CD4-positive, alpha-beta T cell treated with Interleukin-10 for 1 hour (primary cell): ENCODE measurements at places on chromosomes 11 and 22.
A peak's percentile ranks its signal among the peaks of the same experiment; 100 is the strongest.

DNA sequence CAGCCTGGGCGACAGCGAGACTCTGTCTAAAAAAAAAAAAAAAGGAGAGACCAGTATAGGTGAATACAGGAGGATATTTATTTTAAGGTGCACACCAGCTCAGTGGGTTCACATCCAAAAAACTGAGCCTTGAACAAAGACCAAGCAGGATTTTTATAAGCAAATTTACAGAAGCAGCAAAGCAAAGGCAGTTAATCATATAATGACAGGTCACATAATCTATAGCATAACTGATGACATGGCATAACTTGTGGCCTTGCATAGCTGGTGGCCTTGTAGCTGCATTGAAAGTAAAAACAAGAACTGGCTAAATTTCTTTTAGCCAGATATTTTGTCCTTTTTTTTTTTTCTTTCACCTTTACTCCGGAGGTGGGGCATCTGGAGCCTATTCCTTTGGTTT is 2.7 kb upstream of the PLAAT3 start:
- DNase-seq: no peak

DNA sequence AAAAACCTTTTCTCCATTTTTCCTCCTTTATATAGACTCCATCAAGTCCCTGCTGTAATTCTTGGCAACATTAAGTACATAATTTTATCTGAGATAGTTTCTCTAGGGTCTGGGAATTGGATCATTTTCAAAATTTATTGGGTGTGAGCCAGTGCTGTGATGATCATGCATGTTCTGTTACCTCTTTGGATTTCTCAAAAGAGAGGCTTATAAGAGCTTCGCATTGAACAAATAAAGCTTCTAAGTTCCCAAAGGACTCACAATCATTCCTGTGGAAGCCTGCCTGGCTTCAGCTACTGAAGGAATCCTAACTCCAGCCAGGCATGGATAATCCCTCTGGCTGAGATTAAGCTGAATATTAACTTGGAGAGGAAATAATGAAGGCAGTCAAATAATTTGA is 208.5 kb downstream of the RAB38 start:
- DNase-seq: no peak

GRCh38 chr11:87223816-87224215 is 186.1 kb downstream of the TMEM135 start:
- no peak for DNase-seq

DNA sequence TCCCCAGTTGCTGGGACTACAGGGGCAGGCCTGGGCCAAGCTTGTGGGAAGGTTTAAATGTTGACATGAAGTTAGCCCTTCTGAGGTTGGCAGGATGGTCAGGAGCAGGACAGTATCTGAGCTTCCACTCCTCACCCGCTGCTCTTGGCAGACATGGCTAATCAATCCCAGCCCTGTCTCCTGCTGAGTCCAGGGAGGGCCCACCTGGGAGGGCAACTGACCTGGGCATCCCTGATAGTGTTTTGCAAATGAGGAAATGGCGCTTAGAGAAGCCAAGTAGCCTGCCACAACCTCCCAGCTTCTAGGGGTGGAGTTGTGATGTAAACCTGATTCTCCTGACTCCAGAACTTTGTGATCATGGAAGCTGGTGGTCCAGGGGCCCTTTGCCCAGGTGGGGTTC is 16.7 kb downstream of the FLRT1 start:
- no peak for DNase-seq

GRCh38 chr22:39325392-39325932 is 6.0 kb upstream of the RPL3 start:
- DNase-seq: no peak

- no peak for DNase-seq
These were observed 1.2 kb upstream of the PDE3B start for GRCh38 chr11:14642453-14642852.

GRCh38 chr11:47328449-47329390 is 23.8 kb downstream of the MYBPC3 start:
- no peak for DNase-seq

DNA sequence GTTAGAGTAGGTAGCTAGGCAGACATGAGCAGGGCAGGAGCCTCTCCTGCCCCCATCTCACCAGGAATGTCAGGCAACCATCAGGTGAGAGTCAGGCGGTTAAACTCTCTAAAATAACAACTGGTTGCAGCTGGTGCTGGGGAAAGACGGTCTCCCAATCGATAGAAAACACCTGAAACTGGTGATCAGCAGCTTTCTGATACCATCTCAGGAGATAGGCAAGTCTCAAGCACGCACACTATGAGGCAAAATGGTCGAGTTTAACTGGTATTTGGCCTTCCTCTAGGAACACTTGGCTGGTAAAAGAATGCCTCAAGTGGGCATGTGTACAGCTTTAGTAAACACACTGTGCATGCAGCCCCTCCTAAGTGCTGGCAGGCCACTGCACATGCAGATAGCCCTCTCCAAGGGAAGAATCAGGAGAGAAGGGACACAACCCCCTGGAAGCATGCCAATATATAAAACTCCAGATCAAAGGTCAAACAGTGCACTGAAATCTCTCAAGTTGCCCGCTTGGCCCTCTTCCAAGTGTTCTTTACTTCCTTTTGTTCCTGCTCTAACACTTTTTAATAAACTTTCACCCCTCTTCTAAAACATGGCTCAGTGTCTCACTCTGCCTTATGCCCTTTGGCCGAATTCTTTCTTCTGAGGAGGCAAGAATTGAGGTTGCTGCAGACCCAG is 88.7 kb downstream of the USP35 start:
- DNase-seq: no peak

DNA sequence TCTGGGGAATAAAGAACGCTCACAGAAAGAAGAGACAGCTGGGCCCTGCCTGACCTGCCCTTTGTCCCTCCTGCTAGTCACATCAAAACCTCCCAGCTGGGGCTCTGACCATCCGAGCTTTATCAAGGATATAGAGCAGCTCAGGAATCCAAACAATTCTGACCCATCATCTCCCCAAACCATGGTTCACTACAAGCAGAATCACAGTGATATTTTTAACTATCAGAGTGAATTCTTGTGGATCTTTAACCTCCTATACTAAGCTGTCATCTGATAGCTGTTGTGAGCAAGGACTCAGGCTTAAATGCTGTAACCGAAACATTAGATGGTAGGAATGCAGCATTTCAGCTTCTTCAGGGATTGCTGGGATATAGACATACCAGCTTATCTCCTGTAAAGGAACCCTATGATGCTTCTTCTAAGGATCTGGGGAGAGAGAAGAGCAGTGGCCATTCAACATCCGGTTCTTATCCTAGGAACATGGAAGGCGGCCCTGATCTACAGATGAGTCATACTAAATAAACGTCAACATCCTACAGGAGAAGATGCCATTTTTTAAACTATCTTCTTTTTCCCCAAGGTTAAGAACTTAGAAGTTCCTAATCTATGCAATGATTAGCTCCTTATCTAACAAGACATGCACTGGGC is 84.7 kb upstream of the AKIP1 start:
- DNase-seq: no peak

DNA sequence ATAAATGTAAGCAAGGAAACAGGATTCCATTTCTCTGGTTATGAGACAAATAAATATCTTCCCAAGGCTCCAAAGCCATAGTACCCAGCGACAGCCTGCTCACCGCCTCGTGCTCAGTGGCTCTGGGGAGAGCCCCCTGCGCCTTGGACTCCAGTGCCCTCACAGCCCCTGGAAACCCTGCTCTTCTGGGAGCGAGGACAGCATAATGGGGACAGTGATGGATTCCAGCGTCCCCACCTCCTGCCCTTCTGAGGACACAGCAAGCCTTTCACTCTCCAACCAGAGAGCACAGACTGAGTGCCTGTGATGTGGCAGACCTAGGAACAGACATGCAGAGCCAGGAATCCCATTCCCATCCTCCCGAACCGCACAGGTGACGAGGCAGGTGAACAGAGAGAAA is 660.8 kb downstream of the TBC1D22A start:
- DNase-seq: no peak

DNA sequence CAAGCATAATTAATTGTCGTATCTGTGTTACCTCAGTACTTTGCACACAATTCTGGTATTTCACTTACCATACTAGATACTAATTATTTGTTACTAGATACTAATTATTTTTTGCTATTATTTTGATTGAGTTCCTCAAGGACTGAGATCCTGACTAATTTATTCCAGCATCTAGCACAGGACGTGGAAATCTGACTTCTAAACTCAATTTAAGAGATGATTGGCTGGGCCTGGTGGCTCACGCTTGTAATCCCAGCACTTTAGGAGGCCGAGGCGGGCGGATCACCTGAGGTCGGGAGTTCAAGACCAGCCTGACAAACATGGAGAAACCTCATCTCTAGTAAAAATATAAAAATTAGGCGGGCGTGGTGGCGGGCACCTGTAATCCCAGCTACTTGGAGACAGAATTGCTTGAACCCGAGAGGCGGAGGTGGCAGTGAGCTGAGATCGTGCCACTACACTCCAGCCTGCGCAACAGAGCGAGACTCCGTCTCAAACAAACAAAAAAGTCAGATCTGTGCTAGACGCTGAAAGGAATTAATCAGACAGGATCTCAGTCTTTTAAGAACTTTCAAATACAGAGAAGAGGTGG is 527 bp upstream of the MRPL48 start:
- no peak for DNase-seq

DNA sequence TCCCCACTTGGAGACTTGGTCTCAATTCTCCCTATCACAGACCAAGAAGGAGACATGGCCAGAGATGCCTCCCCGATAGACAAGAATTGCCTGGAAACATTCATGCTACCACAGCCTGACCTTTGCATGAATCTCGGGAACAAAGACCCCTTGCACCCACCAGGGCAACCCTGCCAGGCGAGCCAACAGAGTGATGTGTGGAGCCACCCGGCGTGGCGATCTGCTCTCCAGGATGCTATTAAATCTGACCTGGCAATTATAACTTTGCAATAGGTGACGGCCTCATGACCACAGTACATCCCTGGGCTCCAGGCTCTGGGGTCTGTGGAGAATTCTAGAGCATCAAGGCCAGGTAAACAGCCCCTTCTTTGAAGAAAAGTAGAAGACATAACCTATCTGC is 31.1 kb upstream of the MN1 start:
- no peak for DNase-seq

GRCh38 chr11:70721006-70721405 is 322.7 kb downstream of the CTTN start:
- no peak for DNase-seq

DNA sequence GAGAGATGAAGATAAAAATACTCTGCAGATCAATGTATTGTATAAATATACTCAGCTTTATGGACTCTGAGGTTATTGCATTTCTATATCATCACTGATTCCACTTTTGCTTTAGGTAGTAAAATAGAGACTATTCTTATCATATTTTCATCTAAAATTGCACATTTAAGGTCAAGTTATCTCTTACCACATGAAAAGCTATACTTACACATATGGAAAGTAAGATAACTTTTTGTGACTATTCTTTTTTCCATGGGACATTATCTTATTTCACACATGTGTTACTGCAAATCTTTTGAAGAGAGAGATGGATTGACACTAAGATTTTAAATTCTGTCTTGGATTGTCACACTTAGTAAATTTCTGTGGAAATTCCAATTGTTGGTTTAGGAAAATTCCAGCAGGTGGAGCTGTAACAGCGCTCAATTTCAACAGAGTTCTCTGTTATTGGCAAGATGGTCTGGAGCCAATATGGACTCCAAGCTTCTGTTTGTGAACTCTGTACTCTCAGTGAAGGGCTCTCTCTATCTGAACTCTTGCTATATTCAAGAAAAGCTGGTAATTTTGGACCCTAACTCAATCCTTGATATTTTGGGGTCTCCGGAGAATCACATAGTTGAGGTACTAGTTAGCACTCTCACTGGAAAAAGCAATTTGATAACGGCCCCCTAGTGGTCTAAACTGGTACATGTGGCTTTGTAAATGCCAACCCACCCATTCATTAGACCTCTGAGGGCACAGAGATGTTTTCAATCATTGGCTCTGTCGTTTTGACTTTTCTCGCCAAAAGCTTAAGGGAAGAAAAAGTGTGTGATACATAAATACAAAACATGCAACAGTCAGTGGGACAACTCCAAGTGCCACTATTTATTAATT is 429.7 kb downstream of the ETS1 start:
- DNase-seq: peak; percentile 82

- DNase-seq: peak; percentile 2
These were observed 34.0 kb downstream of the TTC17 start for GRCh38 chr11:43392713-43393112.

- peak; percentile 20 for DNase-seq
These were observed 68.2 kb upstream of the EED start for GRCh38 chr11:86176165-86176884.

- DNase-seq: no peak
These were observed 264.0 kb upstream of the CCDC179 start for GRCh38 chr11:23124249-23124648.

DNA sequence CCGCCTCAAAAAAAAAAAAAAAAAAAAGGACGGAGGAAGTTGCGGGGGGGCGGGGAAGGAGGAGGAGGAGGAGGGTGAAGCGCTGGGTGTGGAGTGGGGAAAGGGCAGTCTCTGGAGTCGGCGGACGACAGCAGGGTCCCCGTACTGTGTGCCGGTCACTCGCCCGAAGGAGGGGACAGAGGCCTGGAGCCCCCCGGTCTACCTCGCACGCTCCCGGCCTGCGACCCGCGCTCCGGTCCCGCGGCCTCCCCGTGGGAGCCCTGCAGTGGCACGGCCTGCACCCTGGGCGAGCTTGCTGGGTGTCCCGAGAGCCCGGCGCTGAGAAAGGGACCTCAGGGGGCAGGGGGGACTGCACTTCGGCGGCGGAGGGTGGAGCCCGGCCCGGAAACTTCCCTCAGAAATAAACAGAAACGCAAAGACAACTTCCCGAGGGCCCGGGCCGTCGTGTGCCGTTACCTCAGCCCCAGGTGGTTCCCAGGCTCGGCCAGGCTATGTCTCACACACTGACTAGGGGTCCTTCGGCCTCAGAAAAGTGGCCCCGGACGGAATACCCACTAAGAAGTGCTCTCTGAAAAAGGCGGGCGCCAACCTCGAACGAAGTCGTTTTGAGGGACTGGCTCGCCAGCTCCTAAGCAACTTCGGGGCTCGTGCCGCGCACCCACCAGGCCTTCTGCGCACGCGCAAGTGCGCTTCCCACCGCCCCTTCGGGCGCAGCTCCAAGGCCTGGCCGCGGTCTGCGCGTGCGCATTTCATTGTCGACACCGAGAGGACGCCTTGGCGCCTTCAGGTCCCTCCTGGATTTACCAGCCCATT is at the start of gene MAJIN:
Gene MAJIN, minus strand, starts transcription at position 688 of the 813 bp plus-strand sequence. CDS start 12,703 bp downstream, outside the sequence.
- DNase-seq: peak; percentile 91
